Hematopoietic multipotent progenitor cell (in vitro differentiated cells): ENCODE measurements at places on chromosomes 2 and 18.

DNA sequence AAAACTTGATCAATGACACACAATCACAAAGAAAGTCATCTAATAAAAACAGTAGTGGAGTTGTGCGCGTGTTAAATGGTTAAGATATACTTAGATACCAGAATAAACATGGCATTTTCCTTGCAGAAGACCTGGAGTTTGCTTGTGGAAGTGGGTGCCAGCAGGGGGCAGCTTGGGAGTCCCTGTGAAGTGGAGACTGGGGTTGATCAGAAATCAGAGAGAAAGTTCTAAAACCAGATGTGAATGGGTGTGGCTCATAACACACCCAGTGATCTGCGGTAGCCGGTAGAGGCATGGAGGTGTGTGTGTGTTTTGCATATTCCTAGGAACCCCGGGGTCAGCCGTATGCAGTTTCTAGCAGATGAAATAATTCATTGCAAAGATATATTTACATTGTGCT is 300.1 kb upstream of the TRIB2 start:
- peak; percentile 25 for DNase-seq

DNA sequence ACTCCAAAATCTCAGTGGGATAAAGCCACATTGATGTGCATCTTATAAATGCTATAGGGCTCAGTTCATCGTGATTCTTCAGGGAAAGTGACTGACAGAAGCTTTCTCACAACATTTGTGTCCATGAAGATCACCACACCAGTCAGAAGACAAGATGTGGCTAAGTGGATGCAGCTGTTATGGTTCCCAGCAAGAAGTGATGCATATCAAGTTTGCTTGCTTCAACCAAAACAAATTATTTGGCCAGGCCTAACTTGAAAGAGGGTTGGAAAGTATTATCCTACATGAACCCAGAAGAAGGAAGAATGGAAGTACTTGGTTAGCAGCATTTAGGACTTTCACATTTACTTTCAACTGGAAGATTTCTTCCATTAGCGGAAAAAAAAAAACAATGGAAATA is 210.0 kb upstream of the ACVR2A start:
- no peak for DNase-seq

GRCh38 chr2:114753145-114753544 is 310.7 kb downstream of the DPP10 start:
- no peak for DNase-seq

GRCh38 chr2:169172151-169172735 is 102.9 kb downstream of the DHRS9 start:
- DNase-seq: no peak

- no peak for DNase-seq
Observed at GRCh38 chr2:133993160-133993559, 260.7 kb upstream of the MGAT5 start.

DNA sequence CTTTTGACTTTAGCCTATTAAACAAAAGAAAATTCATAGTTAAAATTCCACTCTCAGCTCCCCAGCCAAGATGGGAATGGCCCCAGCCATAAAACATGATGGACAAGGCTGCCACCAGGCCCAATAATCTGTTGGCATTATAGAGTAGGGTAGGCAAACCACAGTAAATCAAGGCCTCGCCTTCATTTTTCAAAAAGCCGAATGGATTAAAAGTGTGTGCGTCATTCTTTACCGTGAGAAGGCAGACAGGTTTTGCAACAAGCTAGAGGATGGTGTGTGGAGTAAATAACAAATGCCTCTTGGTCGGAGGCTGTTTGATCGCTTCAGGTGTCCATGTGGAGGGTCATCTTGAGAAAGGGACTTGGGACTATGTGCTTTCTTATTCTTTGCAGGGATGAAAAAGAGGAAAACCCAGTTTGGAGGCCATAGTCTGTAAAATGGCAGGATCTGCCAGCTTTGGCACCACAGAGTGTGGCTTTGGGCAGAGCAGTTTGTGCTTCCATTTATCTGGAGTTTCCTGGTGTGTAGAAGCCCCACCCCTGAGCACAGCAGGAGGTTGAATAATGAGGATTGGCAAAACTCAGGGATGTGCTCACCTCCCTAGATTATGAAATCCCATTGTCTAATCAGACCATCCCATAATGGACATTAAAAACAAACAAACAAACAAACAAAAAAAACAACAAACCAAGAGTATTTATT is 57.1 kb upstream of the ITGB6 start:
- DNase-seq: no peak

DNA sequence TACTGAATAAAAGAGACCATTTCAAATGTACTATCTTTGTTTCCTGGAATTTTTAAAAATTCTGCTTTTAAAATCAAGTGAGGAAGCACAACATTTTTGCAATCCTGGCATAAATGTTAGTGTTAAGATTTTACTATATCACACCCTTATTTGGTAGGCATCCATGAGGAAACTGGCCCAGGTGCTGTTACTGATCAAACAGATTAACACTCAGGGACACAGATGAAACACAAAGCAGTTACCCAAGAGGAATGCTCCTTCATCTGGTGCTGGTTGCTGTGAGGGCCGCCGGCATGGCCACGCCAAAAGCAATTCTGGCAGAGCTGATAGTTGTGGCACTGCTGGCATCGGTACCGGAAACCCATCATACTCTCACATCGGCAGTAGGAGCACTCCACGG is 96.8 kb downstream of the DTNB start:
- DNase-seq: no peak
